ENCODE measurements at places on chromosomes 3 and 15.

DNA sequence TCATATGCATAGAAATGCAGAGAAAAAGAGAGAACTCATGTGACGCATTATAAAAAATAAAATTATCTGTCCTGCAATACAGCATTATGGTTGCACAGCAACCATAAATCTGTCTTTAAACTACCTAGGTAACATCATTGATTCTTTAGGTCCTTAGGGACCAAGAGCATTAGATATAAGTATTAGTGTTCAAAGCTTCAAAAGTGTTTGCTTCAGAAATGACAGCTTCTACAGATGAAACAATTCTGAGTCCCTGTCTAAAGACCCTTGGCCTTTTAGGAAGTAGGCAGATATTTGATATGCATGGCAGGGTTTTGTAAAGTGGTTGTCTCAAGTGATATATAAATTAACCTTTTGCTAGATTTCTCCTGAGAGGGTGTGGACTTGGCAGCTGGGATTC lies 454.2 kb downstream of the GBE1 start:
- no peak for DNase-seq

DNA sequence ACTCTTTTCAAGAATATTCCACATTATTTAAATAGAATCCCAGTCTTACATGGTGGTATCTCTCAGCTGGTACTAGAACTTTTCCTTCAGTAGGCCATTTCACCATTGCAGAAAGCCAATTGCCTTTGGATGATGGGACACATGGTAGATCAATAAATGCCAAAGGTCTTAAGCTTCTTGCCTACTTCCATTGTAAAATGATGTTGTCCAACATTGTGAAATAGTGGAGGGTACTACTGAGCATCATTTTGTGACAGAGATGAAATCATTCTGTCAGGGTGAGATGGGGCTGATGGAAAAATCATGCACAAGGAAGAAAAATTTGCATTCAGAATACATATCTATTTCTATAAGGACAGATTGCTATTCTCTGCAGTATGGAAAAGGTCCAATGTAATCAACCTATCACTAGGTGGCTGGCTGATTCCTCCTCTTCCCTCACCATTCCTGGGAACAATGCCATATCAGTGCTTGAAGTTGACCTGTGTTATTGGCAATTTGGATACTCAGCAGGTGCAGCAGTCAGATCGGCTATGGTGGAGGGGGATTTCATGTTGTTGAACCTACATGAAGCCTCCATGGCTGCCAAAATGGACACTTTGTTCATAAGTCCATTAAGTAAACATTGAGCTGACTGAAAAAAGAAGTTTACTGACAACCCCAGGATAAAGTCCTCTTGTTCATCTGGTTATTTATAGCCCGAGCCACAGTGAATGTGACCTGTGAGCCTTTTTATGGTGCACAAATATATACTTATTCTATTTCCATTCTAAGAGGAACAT lies 596.9 kb upstream of the ARPP21 start:
- DNase-seq, result no peak

- no peak for DNase-seq
Observed at GRCh38 chr3:167813169-167814123, 77.9 kb downstream of the SERPINI1 start.

- DNase-seq, result no peak
Observed at GRCh38 chr3:59538753-59539432, 489.1 kb upstream of the CFAP20DC start.

DNA sequence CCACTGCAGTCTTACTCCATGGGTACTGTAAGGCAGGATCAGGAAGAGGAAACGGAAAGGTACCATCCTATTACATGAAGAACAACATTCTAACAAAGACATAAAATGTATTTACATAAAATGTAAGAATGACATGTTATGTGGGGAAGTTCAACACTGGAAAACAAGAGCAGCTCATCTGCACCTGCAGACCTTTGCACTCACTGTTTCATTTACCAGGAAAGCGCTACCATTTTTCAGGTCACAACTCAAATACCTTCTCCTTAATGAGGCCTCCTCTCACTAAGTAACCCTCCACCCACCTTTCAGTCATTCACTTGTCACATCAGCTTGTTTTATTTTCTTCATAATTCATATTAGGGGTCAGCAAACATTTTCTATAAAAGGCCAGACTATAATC lies 2.6 kb downstream of the TMCC1 start:
- DNase-seq, result no peak
